ENCODE measurements at places on chromosomes 3 and 15.

DNA sequence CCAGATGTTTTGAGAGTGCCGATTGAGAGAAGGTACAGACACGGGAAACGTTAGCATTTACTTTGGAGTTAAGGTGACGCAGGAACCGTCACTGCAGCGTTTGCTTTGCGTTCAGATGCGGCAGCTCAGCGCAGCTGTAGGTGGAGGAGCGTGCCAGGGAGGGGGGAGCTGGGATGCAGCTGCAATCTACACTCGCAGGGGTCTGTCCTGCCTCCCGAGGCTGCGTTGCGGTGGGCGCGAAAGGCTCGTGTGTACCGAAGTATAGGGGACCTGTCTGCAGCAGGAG, 425 bp upstream of the FYTTD1 start:
- DNase-seq = peak; percentile 43

DNA sequence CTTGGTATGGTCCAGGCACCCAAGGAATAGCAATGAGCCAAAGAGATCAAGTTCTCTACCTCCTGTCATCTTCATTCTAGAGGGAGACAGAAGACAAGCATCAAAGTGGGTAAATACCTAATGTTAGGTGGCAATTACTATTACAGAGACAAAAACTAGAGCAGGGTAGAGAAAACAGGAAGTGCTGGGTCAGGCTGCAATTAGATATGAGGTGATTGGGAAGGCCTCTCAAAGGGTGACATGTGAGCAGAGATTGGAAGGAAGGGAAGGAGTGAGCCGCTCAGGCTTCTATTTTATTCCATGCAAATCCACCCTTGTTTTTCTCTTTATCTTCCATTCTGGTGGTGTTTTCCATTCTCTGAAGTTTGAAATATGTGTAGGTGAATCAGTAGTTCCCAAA, 37.4 kb downstream of the EBLN2 start:
- DNase-seq = no peak

- DNase-seq = no peak
These were observed 17.9 kb upstream of the EMC3 start for GRCh38 chr3:10004506-10004905.

GRCh38 chr3:18099611-18100010, 325.5 kb downstream of the SATB1 start:
- peak; percentile 21 for DNase-seq

- no peak for DNase-seq
These were observed 223.6 kb downstream of the WDR72 start for GRCh38 chr15:53535886-53536285.

- DNase-seq = no peak
These were observed 233.5 kb downstream of the MYRIP start for GRCh38 chr3:40042752-40043443.

GRCh38 chr15:68817304-68818065, 3.2 kb downstream of the ANP32A start:
- peak; percentile 57 for DNase-seq

- DNase-seq = peak; percentile 92
These were observed at the start of gene IVD for GRCh38 chr15:40405501-40406381. Gene IVD, plus strand, starts transcription at chr15:40405795. Its CDS starts 33 bp downstream, at chr15:40405828.

GRCh38 chr15:89370120-89370977, 35.7 kb upstream of the POLG start:
- DNase-seq = no peak

DNA sequence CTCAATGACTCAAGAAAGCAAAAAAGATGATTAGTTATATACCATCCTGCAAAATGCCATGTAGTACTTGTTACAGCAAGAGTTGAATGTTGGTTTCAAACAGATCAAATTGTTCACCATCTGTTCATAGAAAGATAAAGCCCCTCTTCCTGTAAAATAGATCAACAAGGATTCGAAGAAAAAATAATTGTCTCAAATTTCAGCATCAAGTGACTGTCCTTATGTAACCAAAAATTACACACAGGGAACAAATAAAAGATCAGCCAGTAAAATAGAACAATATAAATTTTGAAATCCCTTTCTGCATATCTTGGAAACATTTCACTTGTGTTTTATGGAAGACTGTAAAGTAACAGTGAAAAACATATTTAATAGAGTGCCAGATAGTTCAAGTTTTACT, 165.1 kb upstream of the STAC start:
- no peak for DNase-seq

DNA sequence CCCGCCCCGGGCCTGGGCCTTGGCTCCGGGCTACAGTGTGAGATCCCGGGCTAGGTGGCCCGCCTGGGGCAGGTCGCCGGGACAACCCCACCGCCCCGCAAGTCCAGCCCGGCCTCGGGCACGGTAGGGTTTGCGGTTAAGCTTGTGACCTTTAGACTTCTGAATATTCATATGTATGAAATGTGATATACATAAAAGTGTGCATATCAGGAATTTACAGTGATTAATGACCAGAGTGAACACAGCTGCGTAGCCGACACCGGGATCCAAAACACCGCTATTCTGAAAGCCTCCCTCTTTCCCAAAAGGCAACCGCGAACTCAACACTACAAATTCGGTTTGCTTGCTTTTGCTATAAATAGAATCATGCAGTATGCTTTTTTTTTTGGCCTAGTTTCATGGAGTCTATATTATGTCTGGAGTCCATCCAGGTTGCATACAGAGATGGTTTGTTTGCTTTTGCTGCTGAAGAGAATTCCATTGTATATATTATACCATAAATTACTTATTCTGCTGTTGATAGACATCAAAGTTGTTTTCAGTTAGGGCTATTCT, 636 bp upstream of the SNRPA1 start:
- no peak for DNase-seq

GRCh38 chr3:87350367-87351199, 74.2 kb upstream of the POU1F1 start:
- no peak for DNase-seq

DNA sequence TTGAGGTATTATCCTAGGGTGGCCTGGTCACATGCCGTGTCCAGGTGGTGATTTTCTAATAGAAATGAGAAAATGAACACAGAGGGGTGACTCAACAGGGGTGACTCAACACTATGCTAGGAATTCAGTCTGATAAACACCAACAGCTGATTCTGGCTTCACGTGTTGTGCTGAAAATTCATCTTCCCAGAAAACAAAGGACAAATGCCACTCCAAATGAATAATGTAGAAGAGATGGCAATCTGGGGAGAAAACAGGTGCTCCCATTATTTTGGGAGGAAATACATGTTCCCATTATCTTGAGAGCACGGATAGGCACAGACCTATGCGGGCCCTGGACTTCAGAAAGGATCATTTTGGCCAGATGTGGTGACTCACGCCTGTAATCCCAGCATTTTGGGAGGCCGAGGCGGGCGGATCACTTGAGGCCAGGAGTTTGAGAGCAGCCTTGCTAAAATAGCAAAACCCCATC, 101.2 kb upstream of the MEX3B start:
- DNase-seq = no peak

DNA sequence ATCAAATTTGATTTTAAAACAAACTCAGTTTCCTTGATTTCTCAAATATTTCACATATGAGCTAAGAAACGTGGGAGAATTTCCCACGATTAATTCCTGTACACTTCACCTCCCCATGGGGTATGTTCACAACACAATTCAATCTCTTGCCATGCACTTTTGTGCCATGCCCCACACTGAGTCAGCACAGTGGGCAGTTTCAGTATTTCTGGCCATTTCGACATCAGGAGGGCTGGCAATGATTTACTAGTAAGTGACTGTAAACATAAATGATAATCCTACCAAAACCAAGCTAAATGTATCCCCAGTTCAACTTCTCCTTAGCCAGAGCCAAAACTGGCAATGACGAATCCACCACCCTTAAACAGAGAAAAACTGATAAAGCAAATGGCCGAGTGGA, 293.6 kb downstream of the FGF12 start:
- DNase-seq = no peak

DNA sequence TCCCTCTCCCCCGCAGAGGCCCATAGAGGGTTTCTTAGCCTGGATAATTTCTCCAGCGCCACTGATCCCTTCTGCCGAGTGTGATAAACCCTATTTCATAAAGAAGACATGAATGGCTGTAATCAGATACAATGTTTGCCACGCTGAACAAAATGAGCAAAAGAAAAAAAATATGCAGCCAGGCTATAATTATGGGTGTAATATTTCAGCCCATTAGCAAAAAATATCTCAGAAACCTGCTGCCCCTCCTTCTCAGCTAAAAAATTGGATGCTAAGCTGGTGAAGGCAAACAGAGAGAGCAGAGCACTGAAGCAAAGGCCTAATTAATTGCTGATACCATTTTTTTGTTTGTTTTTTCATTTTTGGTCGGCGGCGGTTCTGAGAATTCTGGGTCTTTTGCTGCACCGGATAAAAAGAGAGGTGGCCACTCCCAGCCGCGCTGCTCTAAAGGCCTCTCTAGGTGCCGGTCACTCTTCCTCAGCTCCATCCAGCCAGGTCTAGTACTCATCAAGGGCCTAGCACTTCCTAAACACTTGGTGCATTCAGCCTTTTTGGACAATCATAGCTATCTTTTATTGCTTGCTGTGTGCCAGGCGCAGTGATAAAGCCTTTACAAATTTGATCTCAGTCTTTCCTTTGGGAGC, 128.7 kb upstream of the TLE3 start:
- no peak for DNase-seq

GRCh38 chr3:11629716-11630115, 14.0 kb downstream of the VGLL4 start:
- DNase-seq = no peak

DNA sequence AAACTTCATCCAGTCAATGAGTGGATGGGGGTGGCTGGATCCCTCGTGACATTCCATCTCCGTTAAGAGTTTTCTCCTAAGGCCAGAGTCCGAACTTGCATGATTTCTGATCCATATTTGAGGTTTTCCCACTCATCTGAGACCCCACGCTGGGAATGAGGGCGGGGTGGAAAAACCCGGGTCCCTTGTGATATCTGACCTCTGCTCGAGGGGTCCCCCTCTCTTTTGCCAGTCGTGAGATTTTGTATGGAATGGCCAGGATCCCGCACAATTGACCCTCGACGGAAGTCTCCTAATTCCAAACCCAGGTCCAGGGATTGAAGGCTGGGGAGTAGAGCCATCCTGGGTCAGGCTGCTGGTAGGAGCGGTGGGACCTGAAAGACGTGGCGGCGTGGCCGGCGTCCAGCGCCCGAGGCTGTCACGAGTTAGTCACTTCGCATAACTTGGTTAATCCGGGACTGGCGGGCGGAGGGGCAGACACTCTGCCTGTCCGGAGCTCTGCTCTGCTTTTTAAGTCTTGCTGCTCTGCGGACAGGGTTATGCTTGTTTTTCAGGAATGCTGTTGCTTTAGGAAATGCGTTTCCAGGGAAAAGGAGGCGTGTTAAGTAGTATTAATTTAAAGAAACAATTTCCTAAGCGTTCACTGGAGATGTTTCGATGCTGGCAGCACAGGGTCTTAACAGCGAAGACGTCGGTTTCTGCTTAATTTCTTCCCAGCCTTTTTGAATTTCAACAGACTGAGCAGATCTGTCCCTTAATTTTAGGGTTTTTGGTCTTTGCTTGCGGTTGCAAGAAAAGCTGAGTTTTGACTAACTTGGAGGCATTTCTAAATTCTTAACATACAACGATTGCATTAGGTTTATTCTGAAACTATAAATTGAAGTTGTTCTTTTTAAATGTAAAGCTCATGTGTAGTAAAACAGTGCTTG, 69.7 kb upstream of the LRRFIP2 start:
- DNase-seq = no peak

- no peak for DNase-seq
These were observed 63.3 kb downstream of the ZNF106 start for GRCh38 chr15:42427429-42428223.

Data from stimulated activated CD8-positive, alpha-beta memory T cell treated with anti-CD3 and anti-CD28 coated beads, Interleukin-7, amount 100 ng/mL, for 48 hours (primary cell).